ENCODE measurements at places on chromosomes 13 and 19.
A peak's percentile ranks its signal among the peaks of the same experiment; 100 is the strongest.

- DNase-seq: no peak
Measured at GRCh38 chr13:44622261-44622660, 46.1 kb upstream of the TSC22D1 start.

- peak; percentile 88 for DNase-seq
Measured at GRCh38 chr13:49996161-49996915, 504 bp upstream of the TRIM13 start.

DNA sequence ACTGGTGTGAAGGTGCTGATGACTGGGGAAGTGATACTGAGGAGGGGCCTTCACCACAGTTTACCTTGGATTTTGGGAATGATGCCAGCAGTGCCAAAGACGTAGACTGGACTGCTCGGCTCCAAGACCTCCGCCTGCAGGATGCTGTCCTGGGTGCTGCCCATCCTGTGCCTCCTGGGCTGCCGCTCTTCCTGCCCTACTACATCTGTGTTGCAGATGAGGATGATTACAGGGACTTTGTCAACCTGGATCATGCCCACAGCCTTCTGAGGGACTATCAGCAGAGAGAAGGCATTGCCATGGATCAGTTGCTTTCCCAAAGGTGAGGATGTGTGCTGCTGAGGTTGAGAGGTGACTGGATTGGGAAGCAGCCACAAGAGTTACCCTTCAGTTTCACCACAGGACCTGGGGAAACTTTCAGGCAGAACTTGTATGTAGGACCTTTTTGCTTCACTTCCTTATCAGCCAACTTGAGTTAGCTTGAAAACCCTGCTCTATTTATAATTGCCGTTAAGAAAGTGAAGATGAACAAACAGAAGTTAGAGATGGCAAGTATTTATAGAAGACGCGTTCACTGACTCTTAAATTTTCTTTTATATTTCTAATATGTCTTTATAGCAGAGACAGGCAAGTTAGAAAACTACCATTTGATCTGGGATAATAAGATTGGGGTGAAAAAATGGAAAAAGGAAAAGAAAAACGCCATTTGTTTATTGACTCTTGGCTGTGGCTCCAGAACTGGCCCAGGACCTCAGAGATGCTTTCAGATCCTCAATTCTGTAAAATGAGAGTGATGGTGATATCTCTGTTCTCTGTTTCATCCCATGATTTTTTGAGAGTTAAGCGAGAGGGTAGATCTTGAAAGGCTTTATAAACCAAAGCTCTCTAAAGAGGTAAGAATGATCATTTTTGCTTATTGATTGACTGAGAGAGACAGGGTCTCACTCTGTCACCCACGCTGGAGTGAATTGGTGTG, 5.3 kb downstream of the PDCD2L start:
- DNase-seq: no peak

GRCh38 chr19:15439078-15439799, 10.5 kb downstream of the WIZ start:
- DNase-seq: no peak

DNA sequence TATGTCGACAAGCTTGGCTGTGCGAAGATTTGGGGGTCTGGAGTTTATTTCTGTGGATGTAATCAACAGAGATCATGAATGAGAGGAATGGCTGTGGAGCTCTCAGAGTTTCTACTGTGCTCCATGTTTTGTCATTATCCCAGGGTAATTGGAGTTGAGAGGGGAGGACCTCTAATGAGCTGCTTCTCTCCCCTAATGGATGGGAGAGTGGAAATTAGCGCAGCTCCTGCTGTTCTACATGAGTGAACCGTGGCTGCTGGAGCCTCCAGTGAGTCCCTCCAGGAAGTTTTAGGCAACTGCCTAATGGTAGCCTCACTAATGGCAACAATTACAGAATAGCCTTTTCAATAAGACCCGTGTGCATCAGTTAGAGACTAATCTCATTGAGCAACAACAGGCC, 31.3 kb upstream of the FGF9 start:
- DNase-seq: no peak

Data from fibroblast of skin of left quadriceps (primary cell).